ENCODE measurements at places on chromosomes 3 and 15. TPM values are rescaled to one million over a fixed set of nuclear protein-coding genes. Genes with fewer than 3 reads are reported as not detected.

- no peak for DNase-seq
Observed at GRCh38 chr15:94387442-94387841, 156.1 kb downstream of the MCTP2 start.

Gene GASK1A
- total RNA-seq = 7.9 TPM

- no peak for DNase-seq
Observed at GRCh38 chr3:122794483-122794778, 438 bp upstream of the SLC49A4 start.

- DNase-seq = no peak
Observed at GRCh38 chr15:60758961-60759729, 280.2 kb upstream of the ICE2 start.

DNA sequence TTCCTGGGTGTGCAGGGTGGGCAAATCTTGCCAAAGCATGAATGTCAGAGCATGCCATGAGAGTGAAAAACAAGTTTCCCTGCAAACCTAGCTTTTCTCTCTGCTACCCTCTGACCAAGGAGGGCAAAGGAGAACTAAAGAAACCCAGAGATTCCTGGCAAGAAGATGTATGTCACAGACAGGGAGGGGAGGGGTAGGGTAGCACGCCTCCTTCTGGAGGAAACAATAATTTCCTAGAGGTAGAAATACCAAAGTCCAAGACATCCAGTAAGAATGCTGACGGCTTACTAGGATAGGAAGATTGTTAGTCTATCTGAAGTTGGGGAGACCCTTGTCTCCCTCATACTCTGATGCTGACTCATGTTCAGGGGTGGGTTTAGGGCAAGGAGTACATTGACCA is 203.9 kb downstream of the NR1D2 start:
- DNase-seq = no peak

DNA sequence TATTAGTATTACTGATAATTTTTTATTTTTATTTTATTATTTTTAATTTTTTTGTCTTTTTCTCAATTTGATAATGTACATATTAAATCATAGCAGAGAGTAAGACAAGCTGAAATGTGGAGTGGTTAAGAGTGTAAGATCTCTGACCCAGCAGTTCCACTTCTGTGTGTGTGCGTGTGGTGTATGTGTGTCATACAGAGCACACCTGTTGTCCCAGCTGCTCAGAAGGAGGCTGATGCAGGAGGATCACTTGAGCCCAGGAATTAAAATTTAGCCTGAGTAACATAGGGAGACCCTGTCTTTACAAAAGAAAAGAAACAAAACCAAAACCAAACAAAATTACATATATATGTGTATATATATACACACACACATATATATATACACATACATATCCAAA is 1.4 kb upstream of the CIDEC start:
- no peak for DNase-seq

DNA sequence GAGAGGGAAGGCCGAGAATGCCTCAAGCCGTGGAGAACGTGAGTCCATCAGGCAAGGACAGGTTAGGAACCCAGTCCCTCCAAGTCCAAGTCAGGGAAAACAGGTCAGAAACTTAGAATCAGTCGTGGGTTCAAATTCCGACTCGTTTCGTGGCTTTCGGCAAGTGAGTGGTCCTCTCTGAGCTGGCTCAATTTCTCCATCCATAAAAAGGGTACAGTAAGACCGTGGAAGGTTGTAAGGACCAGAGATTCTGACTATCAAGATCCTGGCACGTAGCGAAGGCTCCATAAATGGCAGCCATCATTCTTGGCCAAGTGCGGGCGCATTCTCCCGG is 604 bp upstream of the MED12L start:
- no peak for DNase-seq

GRCh38 chr3:124967964-124968363 is 33.4 kb upstream of the MUC13 start:
- no peak for DNase-seq

Gene MAP6D1
- total RNA-seq = 4.1 TPM

Gene TUSC7
- total RNA-seq = not detected

Gene FOXB1
- 2.1 TPM for total RNA-seq

GRCh38 chr3:64084640-64085039 is 61.3 kb upstream of the PSMD6 start:
- no peak for DNase-seq

GRCh38 chr3:26579116-26579515 is 43.5 kb upstream of the LRRC3B start:
- no peak for DNase-seq

Gene ITGB5
- total RNA-seq = 251 TPM

Gene CASR
- 0.58 TPM for total RNA-seq

DNA sequence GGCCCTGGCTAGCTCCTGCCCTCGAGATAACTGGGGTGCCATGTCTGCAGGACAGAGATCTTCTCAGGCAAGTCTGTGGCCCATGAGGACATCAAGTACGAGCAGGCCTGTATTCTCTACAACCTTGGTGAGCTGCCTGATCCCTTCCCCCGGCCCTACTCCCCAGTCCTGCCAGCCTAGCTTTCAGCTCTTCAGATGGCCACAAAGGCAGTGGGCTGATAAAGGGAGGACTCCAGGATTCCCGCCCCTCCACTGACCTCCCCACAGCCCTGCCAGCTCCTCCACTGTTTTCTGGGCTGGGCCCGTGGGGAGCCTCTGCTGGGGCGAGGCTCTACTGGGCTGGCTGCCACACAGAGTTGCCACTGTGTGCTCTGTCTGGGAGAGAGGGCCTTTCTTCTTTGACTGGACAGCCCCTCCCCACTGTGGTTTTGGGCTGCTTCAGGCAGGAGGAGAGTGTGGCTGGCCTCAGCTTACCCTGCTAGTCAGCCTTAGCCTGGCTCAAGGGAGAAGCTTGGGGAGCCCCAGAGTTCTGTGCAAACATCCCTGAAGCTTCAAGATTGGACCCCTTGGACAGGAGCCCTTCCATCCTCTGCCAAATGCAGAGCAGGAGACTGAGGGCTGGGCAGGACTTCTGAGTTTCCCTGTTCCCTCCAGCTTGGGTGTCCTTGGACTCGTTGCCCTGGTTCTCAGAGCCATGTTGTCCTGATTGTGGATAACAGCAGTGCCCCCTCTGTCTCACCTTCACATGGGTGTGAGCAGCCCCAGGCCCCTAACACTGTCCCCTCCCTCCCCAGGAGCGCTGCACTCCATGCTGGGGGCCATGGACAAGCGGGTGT is 24.4 kb downstream of the PTPN23 start:
- no peak for DNase-seq

- no peak for DNase-seq
Observed at GRCh38 chr15:33458421-33458820, 147.7 kb downstream of the RYR3 start.

- no peak for DNase-seq
Observed at GRCh38 chr15:77738441-77739302, 106.0 kb upstream of the LINGO1 start.

GRCh38 chr15:79032656-79033055 is 57.9 kb downstream of the RASGRF1 start:
- DNase-seq = no peak

Gene CDHR4
- 0.50 TPM for total RNA-seq

DNA sequence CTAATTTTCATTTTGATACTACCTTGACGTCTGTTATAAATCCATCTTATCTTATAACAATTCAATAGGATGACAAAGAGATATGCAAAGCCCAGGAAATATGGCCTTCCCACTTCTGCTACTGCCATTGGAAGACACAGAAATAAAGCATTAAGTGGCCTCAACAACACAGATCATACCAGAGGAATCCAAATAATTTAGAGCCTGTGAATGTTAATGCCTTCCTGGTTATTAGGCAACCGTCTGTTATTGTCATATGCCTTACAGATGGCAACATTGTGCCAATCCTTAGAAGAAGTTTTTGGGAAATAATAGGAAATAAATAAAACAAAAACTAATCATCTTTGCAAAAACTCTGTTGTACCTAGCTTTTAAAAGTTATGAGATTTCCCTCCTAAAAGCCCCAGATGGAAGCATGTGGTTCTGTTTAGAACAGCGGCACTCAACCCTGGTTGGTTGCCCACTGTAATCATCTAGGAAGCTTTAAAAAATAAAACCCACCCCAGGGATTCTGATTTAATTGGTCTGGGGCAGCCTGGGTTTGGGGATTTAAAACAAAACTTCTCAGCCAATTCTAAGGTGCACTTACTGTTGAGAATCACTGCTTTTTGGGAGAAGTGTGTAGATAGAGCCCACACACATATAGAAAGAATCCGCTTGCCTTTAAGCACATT is 704.8 kb upstream of the CFAP20DC start:
- no peak for DNase-seq

GRCh38 chr3:153396581-153396980 is 234.6 kb downstream of the RAP2B start:
- DNase-seq = no peak

GRCh38 chr15:90054618-90055097 is 47.6 kb downstream of the IDH2 start:
- DNase-seq = no peak

Gene GCHFR
- total RNA-seq = 22.7 TPM

DNA sequence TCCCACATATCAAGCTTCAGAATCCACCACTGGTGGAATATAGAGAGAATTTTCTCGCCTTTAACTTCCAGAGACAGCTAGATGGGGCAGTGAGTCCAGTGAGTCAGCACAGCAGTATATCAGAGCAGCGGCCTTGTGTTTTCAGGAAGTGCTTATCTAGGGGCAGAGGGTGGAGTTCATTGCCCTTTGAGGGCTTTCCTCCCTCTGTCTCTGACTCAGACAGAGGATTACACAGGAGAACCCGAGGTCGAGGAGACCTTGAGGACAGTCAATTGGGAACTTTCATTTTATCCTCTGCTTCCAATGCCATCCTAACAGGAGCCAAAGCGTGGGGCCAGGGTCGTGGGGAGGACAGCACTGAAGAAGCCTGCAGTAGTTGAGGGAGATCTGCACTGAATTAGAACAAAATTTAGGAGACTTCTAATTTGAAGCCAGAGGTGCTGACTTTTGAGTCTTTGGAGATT is 109.6 kb upstream of the UMPS start:
- no peak for DNase-seq

Gene SLC2A2
- not detected for total RNA-seq

All from H1 (cell line).